Mammary epithelial cell (primary cell): ENCODE measurements at places on chromosomes 7 and 10. TPM values are rescaled to one million over a fixed set of nuclear protein-coding genes. Genes with fewer than 3 reads are reported as not detected.

- no peak for DNase-seq
These were observed 134.7 kb downstream of the MGMT start for GRCh38 chr10:129601737-129602136.

- peak; percentile 52 for DNase-seq
These were observed 114.9 kb downstream of the IPMK start for GRCh38 chr10:58152673-58153263.

DNA sequence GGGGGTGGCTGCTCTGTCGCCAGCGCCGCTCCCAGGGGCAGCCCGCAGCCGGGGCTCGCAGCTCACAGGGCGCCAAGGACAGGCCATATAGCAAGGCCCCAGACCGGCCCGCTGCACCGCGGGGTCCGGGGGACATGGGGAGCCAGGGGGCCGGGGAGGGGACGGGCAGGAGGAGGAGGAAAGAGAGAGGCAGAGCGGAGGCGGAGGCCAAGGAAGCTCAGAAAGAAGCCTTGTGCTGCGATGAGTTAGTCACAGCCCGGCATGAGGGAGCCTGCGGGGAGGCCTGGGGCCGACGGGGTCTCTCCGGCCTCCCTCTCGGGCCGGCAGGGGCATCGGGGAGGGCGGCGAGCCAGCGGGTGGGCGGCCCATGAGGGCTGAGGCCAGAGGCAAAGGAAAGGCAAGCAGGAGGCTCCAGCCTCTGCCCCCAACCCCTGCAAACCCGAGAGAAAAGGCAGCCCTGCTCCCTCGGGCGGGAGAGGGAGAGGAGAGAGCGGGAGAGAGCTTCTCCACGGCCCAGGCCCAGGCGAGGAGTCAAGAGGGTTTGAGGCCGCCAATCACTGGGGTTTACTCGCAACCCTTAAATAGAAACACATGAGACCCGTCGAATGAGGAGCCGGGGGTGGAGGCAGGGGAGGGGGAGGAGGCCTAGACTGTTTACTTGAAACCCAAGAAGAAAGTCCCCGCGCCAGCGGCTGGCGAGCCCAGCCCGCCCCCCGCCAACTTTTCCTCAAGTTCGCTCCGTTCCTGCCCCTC lies 167.9 kb downstream of the NEURL1 start:
- DNase-seq: peak; percentile 62

DNA sequence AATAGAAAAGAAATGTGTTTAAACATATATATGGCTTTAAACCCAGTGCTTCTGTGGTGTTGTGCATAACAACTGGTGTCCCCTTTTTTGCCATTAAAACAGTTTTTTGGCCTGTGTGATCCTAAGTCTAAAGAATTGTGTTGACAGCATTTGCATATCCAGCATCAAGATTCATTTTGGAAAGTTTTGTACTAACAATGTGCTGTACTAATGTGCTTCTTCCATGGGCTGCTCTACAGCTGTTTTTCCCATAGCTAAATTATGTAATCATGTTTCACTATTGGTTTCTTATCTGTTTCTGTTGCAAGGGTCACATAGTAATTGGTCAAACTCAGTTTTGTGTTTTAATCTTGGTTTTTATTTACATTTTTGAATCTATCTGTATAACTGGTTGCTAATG lies 5.5 kb downstream of the CNNM2 start:
- no peak for DNase-seq

DNA sequence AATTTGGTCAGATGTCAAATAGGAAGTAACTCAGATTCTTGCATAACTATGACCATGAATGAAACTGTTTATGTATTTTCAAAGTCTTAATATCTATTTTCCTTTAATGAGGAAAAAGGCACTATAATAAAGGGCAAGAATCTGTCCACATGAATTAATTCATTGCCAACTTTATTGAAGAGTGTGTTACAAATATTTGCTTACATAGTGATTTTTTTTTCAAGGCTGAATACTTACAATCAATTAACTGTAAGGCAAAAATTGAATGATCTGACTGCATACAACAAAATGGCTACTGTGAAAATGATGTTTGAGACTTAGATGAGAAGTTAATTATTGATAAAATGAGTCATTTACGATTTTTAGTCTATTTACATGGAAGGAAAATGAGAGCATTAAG lies 475.0 kb downstream of the DNAJB9 start:
- DNase-seq: no peak

- no peak for DNase-seq
These were observed 38.8 kb downstream of the PIK3AP1 start for GRCh38 chr10:96681524-96681923.

DNA sequence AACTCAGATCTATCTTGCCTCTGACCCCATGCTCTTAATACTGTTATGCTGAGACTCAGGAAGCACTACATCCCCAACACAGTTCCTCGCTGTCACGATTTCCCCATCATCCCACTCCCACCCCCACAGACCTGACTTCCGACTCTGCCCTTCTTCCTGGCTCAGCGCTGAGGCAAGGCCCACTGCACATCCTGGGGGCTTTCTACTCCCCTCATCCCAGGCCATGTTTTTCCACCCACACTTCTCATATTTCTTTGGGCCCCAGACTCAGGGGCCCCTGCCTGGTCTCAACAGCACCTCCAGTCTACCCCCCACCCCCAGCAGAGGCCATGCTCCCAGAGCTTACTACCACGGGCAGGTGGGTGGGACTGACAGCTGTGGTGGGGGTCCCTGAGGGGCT lies 7.7 kb upstream of the NDST2 start:
- no peak for DNase-seq

DNA sequence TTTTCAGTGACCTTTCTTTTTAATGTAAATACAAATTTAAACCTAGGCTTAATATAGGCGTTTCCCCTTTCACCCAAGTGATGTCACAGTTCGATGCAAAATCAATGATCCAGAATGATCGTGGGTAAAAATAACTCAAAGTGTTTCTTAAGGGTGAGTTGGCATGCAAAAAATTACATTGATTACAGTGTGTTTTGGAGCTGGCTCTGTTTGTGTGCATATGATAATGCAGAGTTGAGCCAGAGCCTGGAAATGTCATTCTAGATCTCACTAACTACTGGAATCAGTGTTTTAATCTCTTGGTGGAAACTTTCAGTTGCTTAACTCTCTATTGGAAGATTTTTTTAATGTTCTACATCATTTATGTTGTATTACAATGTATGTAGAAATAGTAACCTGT lies 72.5 kb upstream of the MXI1 start:
- no peak for DNase-seq

DNA sequence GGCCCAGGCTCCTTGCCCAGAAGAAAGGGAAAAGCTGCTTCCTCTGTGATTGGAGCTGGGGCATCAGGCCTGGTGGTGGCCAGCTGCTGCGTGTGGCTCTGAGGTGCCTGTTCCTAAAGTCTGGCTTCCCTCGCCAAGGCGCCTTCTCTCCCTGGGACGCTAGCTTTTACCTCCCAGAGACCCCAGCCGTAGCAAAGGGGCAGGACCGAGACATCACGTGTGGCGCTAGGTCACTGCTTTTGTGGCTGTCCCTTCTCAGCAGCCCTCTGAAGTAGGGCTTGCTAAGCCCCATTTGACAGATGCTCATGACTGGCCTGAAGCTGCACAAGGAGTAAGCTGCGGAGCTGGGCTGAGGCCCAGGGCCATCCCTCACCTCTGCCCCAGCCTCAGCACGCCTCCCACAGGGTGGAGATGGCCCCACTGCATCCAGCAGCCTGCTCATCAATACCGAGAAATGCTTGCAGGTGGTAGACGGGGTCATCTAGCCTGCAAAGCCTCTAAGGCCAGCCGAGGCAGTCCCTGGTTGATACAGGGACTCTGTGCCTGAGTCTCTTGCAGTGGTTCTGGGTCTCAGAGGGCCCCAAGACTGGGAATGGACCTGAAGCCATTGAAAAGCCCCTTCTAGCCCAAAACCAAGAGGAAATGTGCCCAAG lies 171.2 kb downstream of the LCOR start:
- no peak for DNase-seq

The HOXA10 gene
- polyA plus RNA-seq: 0.18 TPM

DNA sequence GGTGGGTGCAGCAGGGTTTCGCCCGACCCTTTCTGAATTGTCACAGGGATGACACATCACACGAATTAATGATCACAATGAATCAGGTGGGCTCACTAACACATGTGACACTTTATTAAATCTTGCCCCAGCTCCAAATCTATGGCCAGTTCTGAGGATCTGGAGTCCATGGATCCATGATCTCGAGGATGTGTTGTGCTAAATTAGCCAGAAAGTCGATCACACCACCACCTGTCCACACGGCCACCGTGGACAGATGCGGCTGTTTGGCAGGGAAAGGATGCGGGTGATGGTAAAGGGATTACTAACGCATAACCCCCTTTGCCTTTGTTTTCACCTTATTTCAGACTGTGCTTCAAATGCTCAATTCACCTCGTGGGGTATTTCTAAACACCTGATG lies 96.4 kb downstream of the COBL start:
- no peak for DNase-seq

The SLC18A3 gene
- not detected for polyA plus RNA-seq

DNA sequence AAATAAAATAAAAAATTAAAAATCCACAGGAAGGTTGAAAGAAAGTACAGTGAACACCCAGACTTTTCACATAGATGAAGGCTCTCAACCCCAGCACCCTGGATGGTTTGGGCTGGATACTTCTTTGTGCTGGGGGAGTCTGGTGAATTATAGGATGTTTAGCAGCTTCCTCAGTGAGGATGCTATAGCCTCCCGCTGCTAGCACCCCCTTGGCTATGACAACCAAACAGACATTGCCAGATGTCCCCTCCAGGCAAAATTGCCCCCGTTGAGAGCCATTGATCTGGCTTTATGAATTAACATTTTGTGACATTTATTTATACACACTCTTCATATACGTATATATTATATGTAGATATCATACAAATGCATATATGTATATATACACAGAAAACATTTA lies 21.6 kb downstream of the SMKR1 start:
- no peak for DNase-seq

GRCh38 chr10:34697351-34698247 lies 117.5 kb downstream of the PARD3 start:
- DNase-seq: no peak

GRCh38 chr7:101625031-101625791 lies 3.9 kb downstream of the MYL10 start:
- DNase-seq: no peak

The NOLC1 gene
- polyA plus RNA-seq: 170 TPM

DNA sequence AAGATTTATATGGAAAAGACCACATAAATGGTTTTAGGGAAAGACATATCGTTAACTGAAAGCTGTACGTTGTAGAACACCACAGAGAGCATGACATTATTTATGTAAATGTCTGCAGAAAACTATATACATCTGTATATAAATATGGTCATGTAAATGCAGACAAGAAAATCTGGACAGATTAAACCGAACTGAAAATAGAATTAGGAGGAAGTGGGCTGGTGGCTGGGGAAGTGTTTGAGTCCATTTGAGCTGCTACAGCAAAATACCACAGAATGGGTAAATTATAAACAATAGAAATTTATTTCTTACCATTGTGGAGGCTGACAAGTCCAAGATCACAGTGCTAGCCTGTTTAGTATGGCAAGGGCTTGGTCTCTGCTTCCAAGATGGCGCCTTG lies 56.3 kb upstream of the USP6NL start:
- DNase-seq: no peak

DNA sequence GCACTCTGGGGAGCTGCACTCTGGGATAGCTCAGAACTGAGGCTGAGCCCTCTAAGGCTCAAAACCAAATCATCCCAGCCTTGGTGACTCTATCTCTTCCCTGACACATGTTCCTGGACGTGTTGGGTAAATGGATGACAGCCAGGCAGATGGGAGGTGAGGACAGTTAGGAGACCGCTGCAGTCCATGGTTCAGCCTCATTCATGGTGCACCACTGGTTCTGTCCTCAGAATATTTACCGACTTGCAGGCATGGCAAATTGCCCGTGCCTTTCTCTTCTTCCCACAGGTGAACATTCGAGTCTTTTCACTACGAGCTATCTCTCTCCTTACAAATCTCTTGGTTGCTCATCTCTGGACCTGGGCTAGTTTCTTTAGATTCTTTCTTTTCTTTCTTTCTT lies 80.3 kb upstream of the EFCAB10 start:
- DNase-seq: no peak

- no peak for DNase-seq
These were observed 123.8 kb upstream of the SLC26A5 start for GRCh38 chr7:103569621-103570305.

The TAS2R3 gene
- polyA plus RNA-seq: not detected

DNA sequence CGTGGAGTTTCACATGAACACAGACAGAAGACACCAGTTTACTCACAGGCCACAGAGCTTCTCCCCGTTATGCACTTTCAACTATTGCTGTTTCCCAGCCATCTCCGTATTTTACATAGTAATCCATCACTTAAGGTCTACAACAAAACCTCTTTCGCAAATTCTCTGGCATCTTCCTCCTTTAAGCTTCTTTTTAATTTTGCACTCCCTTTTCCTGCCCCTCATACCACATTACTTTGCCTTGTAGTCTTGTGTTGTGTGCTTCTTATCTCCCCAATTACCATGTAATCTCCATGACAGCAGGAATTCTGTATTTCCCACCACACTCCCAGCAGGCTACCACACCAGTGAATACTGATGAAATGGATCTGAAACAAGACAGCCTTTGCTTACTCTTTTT lies 87.3 kb downstream of the ODAD2 start:
- no peak for DNase-seq

The C10orf105 gene
- not detected for polyA plus RNA-seq

- no peak for DNase-seq
These were observed 37.9 kb downstream of the PAXIP1 start for GRCh38 chr7:154965014-154965413.

GRCh38 chr7:142894985-142895593 lies 9.5 kb upstream of the TRPV6 start:
- DNase-seq: no peak

GRCh38 chr7:32204361-32205018 lies 134.3 kb upstream of the PDE1C start:
- DNase-seq: peak; percentile 85

The PGAM2 gene
- not detected for polyA plus RNA-seq

DNA sequence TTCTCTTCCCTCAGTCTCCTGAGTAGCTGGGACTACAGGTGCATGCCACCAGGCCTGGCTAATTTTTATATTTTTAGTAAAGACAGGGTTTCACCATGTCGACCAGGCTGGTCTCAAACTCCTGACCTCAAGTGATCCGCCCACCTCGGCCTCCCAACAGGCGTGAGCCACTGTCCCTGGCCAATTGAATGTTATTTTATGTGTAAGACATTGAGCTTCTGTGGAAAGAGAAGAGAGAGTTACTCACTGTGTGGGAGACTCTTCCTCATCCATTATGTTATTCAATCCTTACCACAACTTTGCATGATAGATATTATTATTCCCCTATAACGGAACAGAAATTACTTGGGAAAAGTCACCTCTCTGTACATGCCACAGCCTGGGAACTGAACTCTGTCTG lies 32.6 kb upstream of the MXI1 start:
- no peak for DNase-seq

DNA sequence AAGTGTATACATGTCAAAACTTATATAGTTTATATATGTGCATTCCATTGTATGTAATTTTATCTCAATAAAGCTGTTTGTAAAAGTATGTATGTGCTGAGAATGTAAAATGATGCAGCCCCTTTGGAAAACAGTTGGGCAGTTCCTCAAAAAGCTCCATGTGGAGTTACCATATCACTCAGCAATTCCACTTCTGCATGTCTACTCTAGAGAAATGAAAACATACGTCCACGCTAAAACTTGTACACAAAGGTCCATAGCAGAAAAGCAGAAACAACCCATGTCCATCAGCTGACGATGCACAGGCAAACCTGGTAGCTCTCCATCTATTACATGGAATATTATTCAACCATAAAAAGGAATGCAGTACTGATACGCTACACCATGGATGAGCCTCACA lies 8.3 kb upstream of the RGS10 start:
- no peak for DNase-seq
